EH (cell line): ENCODE measurements at places on chromosomes 1 and 21.
A peak's percentile ranks its signal among the peaks of the same experiment; 100 is the strongest.

DNA sequence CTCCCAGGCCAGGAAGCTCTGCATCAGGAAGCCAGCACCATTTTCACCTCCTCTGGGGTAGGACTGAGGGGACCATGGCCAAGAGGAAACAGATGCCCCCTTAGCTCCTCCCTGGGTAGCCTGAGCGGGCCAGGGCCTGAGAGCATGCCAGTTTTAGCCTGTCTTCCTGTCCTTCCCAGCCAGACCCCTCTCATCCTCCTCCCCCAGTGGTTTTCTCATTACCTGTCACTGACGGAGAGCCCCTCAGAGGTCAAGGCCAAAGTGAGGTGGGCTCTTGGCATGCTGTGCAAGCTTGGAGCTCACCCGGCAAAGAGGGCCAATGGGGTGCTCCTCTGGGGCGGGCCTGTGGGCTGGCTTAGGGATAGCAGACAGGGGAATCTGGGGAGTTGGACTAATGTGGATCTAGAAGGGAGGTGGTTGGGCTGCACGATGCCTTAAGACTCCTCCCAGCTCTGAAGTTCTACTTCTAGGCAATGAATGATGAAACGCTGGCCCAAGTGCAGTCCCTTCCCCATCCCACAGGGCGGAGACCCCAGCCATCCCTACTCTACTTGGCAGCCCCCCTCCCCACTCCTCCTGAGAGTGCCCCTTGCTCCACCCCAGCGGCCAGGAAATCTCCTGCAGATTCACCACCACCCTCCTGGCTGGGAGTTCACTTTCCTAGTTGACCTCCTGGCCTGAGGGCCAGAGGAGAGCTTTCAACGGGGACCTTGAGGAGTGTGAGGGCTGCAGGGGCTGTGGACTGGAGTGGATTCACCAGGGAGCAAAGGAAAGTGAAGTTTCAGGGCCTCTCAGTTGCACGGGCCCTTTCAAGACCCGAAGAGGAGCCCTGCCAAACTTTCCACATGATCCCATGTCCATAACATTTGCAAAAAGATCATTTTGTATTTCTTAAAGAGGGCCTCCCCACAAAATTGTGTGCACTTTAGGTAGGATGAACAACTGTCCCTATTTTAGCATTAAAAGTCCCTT lies 9.4 kb upstream of the LMNA start:
- peak; percentile 78 for DNase-seq

DNA sequence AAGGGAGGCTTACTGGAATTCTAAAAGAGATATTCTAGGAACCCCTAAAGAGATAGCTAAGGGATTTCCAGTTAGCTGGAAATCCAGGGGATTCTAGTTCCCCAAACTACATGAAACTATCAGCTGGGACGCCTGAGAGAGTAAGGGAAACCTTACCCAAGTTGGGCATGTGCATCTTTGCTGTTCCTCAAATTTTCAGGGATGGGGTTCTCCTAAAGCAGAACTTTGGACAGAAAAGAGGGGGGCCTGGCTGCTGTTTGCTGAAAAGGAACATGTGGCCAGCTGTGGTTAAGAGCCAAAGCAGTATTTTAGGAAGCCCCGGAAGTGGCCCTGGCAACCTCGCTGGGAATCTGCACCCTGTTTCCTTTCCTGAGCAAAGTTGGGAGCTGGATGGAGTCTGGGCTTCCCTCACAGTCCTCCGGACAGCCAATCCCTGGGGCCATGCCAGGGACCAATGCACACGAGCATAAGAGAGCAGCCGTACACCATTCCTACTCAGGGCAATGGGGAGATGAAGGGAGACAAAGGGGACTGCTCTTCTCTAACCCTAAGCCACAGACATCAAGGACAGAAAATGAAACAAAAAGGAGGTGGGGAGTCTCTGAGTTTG lies 154.3 kb downstream of the PLXNA2 start:
- DNase-seq: no peak

- DNase-seq: peak; percentile 16
Observed at GRCh38 chr21:26709090-26709489, 136.0 kb upstream of the CYYR1 start.

DNA sequence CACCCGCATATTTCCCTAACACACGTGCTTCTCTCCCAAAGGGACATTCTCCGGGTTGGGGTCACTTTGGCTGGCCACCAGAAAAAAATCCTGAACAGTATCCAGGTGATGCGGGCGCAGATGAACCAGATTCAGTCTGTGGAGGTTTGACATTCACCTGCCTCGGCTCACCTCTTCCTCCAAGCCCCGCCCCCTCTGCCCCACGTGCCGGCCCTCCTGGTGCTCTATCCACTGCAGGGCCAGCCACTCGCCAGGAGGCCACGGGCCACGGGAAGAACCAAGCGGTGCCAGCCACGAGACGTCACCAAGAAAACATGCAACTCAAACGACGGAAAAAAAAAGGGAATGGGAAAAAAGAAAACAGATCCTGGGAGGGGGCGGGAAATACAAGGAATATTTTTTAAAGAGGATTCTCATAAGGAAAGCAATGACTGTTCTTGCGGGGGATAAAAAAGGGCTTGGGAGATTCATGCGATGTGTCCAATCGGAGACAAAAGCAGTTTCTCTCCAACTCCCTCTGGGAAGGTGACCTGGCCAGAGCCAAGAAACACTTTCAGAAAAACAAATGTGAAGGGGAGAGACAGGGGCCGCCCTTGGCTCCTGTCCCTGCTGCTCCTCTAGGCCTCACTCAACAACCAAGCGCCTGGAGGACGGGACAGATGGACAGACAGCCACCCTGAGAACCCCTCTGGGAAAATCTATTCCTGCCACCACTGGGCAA lies 59.1 kb downstream of the LACTBL1 start:
- DNase-seq: no peak

DNA sequence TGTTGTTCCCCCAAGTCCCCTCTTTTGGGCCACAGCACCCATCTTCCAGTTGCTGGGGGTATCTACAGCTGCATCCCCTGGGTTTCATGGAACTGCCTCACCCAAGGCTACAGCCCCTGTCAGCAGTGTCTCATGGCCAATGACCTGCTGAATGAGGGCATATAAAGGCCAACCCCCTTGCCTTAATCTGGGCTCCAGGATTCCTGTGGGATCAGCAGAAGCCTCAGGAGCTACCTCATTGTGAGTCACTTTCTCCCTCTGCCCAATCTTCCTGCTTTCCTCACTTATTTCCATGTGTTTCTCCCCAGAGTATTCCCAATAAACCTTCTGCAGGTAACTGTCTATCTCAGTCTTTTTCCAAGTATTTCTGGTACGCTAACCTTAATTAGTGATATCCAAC lies 37.3 kb upstream of the SYT14 start:
- peak; percentile 79 for DNase-seq
